ENCODE measurements at places on chromosomes 12 and 14.

GRCh38 chr14:23052671-23053070 lies 4.6 kb downstream of the CDH24 start:
- no peak for DNase-seq

- no peak for DNase-seq
Measured at GRCh38 chr12:112117685-112118084, 7.7 kb upstream of the TRAFD1 start.

GRCh38 chr12:3744229-3744901 lies 8.5 kb downstream of the CRACR2A start:
- DNase-seq, result no peak

GRCh38 chr14:95460647-95461478 lies 55.6 kb downstream of the SYNE3 start:
- DNase-seq, result no peak

GRCh38 chr12:53755451-53755891 lies 3.7 kb upstream of the CISTR start:
- DNase-seq, result no peak

- no peak for DNase-seq
Measured at GRCh38 chr12:112962561-112962960, 15.8 kb upstream of the OAS2 start.

- no peak for DNase-seq
Measured at GRCh38 chr14:20934148-20934762, 21.0 kb upstream of the RNASE2 start.

- DNase-seq, result no peak
Measured at GRCh38 chr14:65303899-65304222, 108.7 kb upstream of the FUT8 start.

DNA sequence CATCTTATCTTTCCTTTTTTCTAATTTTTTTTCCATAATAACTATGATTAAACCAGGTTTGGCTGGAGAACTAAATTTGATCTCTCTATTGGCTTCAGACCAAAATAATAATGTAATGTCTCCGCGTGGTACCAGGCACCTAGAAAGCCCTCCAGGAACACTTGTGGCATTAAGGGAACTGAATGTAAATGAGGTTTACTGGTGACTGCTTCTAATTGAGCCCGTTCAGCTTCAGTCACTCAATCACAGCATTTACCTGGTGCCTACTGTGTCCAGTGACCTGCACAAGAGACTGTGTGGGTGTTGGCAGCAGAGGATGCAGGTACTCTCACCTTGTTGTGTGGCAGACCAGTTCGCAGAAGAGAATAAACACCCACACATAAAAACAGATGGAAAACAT lies 302.5 kb downstream of the DPF3 start:
- no peak for DNase-seq

GRCh38 chr12:54160089-54160488 lies 28.7 kb downstream of the SMUG1 start:
- DNase-seq, result no peak

GRCh38 chr12:123238961-123239360 lies 5.7 kb downstream of the MTRFR start:
- DNase-seq, result no peak
